ENCODE measurements at places on chromosomes 4 and X. TPM values are rescaled to one million over a fixed set of nuclear protein-coding genes. Genes with fewer than 3 reads are reported as not detected.

Gene RTL9
- 0.17 TPM for total RNA-seq

Gene NIPAL1
- total RNA-seq = under 0.01 TPM

Gene WFS1
- total RNA-seq = 37.5 TPM

Gene ZCCHC18
- 1.3 TPM for total RNA-seq
